ENCODE measurements at places on chromosomes 12 and 14.

- DNase-seq: no peak
Measured at GRCh38 chr12:19800884-19801283, 361.6 kb downstream of the AEBP2 start.

- DNase-seq: no peak
Measured at GRCh38 chr12:32819424-32819823, 63.7 kb upstream of the YARS2 start.

DNA sequence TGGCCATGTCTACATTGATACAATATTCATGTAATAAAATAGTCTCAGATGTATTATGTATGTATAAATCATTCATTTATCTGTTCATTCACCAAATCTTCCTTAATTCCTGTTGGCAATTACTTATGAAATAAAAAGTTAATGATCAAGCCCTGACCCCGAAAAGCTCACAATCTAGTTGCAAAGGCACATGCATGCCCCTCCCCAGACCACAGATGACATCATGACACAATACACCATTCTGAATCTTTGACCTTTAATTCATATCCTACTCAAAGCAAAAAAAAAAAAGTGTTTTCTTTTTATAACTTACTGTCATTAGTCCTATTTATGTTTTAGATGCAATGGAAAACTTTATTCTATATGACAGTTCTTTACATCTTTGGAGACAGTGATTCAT is 346.9 kb downstream of the PRKD1 start:
- DNase-seq: no peak

- peak; percentile 75 for DNase-seq
Measured at GRCh38 chr12:56158926-56159461, 835 bp downstream of the MYL6 start.

DNA sequence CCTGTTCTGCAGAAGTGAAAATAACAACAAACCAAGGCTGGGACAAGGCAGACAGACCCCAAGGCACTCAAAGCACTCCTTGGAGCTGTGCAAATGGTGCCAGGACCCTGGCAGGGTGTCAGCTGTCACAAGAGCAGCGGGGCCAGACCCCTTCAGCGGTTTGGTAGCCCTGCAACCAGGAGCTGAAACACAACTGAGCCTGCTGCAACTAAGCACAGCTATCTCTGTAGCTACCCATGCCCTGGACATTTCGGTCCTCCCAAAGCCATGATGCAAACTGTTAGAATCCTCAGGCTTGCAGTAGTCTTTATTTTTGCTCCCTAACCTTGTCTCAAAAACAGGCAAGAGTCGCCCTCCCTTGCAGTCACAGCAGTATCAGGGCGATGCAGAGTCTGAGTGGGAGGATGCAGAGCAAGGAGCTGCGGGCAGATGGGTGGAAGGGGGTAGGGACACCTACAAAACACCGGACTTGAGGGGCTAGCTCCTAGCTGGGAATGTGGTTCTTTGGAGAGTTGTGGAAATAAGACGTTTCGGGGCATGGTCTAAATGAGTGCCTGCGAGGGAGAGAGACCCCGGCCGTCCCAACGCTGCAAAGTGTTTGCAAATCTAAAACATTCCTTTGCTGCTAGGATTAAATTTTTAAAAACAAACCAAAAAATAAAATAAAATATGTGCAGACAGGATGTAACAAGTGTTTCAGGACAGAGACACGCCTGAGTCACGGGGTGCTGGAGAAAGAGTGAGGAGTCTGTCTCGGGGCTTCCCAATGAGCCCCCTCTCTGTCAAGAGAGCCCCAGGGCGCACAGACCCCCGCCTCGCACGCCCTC is 1.0 kb downstream of the NUAK1 start:
- DNase-seq: no peak

DNA sequence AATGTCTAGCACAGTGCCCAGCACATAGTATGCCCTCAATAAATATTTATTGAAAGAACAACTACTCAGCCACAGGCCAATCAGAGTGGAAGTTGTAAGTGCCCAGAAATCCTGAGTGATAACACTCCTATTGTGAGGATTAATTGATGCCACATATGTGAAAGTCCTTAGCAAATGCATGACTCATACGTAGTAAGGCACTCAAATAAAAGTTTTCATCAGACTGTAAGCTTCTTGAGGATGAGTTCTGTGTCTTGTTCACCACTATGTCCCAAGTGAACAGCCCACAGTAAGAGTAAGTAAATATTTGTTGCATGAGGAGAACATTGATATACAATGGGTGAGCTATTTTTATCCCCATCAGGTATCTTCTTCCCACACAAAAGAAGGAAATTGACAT is 24.7 kb upstream of the ANO6 start:
- no peak for DNase-seq

- DNase-seq: no peak
Measured at GRCh38 chr12:93243382-93243688, 134.4 kb upstream of the NUDT4 start.

- peak; percentile 66 for DNase-seq
Measured at GRCh38 chr12:32533971-32534590, 134.7 kb downstream of the FGD4 start.

- DNase-seq: peak; percentile 83
Measured at GRCh38 chr12:45557016-45557415, 172.5 kb upstream of the ARID2 start.

GRCh38 chr14:92756446-92756845 is 8.0 kb upstream of the LGMN start:
- peak; percentile 89 for DNase-seq

GRCh38 chr12:62434494-62435302 is 31.9 kb upstream of the MON2 start:
- peak; percentile 39 for DNase-seq

DNA sequence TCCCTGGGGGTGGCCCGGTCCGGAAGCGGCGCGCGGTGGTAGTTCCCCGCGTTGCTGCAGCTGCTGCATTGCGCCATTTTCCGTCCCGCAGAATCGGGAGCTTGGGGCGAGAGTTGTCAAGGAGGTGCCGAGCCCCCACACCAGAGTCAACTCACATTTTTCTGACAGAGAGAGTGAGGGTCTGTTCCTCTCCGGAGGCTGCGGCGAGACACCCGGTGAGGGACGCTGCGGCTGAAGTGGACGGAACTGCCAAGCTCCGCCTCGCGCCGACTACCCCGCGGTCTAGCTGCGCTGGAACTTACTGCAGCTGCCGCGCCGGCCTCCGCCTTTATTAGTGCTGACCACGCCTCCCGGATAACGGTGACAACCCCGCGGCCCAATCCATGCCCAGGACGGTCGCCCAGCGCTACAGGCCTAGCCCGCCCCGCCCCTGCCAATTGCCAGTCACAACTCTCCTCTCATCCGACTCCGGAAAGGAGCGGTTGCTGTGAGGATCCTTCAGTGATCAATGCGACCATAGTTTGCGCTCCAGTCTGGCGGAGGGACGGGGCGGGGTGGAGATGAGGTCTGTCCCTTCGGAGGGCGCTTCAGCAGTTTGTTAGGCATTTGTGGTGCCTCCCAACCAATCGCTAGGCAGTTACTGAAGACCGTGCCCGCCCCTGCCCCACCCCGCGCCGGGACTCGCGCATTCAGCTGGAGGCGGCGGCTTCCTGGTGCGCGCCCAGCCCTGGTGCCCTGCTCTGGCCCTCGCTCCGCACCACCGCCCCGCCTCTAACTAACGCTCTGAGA is at the start of gene VAMP1:
TSS of gene VAMP1 (minus strand) at position 303 of the 789 bp plus-strand sequence. CDS start at position 157, 146 bp downstream.
- DNase-seq: peak; percentile 97

- no peak for DNase-seq
Measured at GRCh38 chr12:121430833-121431415, 31.0 kb downstream of the RNF34 start.

DNA sequence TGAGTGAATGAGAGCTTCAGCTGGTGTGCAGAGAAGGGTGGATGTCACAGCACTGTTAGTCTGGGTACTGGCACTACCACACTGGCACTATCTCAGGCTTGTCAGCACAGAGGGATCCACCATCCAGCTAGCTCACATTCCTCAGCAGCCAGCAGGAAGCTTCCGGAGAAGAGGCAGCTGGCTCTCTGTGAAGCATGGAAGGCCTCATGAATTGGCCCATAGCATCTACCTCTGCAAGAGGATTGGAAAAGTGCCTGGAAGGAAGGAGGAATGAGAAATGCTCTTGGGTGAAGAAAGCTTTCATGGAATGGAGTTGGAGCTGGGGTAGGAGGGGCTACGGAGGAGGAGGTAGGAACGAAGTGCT is 9.9 kb downstream of the KRT83 start:
- DNase-seq: no peak

DNA sequence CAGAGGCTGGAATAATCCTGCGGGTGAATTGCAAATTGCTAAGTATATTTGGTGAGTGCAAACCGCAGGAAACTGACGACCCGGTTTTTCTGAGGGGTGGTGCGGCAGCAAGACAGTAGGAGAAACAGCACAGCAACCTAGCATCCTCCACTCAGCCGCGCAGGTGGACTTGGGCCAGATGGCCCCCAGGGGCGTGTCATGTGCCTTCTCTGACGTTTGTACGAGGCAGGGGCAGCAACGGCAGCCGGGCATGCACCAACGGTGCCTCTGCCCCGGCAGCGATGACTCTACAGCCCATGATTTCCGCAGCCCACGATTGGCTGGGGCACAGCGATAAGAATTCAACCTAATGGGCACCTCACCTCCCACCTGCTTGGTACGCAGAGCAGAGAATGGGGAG is 11.1 kb upstream of the CLEC2A start:
- DNase-seq: peak; percentile 60

- DNase-seq: no peak
Measured at GRCh38 chr12:6771509-6772330, 600 bp upstream of the LAG3 start.

GRCh38 chr14:61435563-61436337 is 114.4 kb downstream of the PRKCH start:
- DNase-seq: no peak

Measured in suppressor macrophage (primary cell).